ENCODE measurements at places on chromosomes 7 and 10.

GRCh38 chr7:66639773-66640172 is 11.1 kb downstream of the KCTD7 start:
- H3K36me3 ChIP-seq = peaks cover 71% of the 10 kb centered on the region
- H3K27me3 ChIP-seq = no peaks in the 10 kb centered on the region
- no peak overlapping the region for H3K4me3 ChIP-seq
- no peak for DNase-seq

DNA sequence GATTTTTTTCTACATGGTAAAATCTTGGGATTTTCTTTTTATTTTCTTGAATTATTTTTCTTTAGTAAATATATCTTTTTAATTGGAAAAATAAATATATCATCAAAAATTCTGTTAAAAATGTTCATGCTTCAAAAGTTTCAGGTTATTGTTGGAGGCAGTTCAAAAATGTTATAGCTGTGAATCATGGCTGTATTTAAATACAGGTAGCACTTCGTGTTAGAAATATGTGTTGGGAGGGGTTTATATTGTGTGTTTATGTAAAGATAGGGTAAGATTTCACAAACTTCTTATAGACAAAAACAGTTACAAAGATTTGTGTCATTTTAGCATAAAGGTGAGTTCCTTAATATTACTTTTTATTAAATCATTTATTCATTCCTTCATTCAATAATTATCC is 60.4 kb downstream of the HDAC9 start:
- no peaks in the 10 kb centered on the region for H3K36me3 ChIP-seq
- no peaks in the 10 kb centered on the region for H3K4me1 ChIP-seq
- DNase-seq = no peak
- no peak overlapping the region for H3K4me3 ChIP-seq
- no peaks in the 10 kb centered on the region for H3K27me3 ChIP-seq
- H3K27ac ChIP-seq = no peak overlapping the region

GRCh38 chr7:132519936-132520335 is 56.3 kb downstream of the PLXNA4 start:
- no peaks in the 10 kb centered on the region for H3K27me3 ChIP-seq
- H3K27ac ChIP-seq = no peak overlapping the region
- H3K4me1 ChIP-seq = peaks cover 12% of the 10 kb centered on the region
- no peak for DNase-seq
- no peaks in the 10 kb centered on the region for H3K36me3 ChIP-seq
- no peak overlapping the region for H3K4me3 ChIP-seq

- H3K4me1 ChIP-seq = no peaks in the 10 kb centered on the region
- no peak for DNase-seq
Observed at GRCh38 chr7:128221929-128222403, 19.1 kb upstream of the LEP start.

DNA sequence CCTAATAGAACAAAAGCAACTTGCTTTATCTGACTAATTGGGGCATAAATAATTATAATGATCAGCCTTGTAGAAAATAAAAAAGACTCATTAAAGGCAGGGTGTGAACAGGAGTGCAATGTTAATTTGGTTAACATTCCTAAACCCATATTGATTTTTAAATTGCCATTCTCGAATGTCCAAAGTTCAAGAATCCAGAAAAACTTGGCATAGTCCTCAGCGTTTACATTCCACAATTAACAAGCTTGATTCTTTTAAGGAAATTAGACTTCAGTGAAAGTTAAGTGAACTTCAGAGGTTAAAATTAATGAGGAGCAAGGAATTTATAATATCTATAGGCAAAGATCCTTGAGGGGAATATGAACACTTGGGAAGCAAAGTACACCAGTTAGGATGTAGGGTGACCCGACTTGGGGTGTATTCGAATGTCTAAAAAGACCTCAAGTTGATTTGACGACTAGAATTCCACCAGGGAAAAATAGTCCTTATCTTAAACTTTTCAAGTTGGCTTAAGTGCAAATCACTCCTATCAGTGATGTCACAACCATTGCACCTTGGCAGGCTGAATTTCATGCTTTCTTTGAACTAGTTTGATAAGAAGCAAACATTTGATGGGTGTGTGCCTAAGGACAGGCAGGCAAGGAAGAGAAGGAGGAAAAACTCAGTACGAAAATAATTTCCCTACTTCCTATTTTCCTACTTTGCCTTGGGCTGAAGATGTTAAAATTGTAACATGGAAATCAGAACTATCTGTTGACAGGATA is 830.4 kb upstream of the COBL start:
- H3K27me3 ChIP-seq = no peaks in the 10 kb centered on the region
- H3K4me1 ChIP-seq = no peaks in the 10 kb centered on the region
- no peak overlapping the region for H3K4me3 ChIP-seq
- no peak for DNase-seq

DNA sequence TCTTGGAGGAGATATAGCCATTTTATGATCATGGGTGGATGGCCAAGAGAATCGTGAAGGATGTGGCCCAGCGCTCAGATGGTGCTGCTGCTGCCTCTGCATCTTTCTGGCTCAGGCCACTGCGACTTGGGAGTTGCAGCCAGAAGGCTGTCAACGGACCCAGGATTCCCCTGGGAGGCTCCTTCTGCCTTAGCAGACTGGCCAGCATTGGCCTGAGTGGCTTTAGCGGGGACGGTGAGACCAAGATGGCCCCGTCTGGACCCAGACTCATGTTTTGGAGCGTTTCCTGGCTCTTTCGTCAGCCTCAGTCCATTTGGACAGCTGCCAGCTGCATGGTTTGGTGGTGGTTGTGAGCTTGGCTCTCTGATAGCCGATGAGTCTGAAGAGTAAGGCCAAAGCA is 97.2 kb downstream of the GALNT17 start:
- no peaks in the 10 kb centered on the region for H3K27me3 ChIP-seq
- DNase-seq = peak; percentile 18
- H3K27ac ChIP-seq = no peak overlapping the region
- H3K4me3 ChIP-seq = no peak overlapping the region
- H3K4me1 ChIP-seq = no peaks in the 10 kb centered on the region

DNA sequence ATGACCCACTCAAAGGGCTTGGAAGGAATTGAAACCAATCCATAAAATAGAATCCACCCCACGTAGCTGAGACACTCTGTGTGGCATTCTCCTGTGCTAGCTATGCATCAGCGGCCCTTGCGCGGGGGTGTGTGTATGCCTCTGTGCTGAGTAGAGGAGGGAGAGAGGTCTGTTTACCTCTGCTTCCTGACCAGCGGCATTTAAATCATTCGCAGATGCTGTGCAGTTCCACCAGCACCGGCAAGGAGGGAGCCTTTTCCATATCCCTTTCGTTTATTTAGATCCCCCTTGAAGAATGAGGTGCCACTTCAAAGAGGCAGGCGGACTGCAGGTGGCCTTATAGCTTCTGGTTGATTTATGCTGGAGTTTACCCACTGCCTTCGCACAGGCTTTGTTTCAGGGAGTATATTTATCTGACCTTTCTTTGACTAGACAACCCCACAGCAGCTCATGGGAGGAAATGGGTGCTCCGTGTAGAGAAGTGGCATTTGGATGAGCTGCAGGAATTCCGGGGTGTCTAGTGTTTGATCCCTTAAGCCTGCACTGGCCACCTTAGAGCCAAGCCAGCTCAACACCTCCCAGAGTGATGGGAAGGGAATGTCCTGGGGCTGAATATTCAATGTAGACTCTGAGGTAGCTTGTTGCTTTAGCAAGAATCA is 11.4 kb downstream of the C10orf53 start:
- peaks cover 52% of the 10 kb centered on the region for H3K27me3 ChIP-seq
- H3K4me1 ChIP-seq = no peaks in the 10 kb centered on the region
- H3K27ac ChIP-seq = no peak overlapping the region
- no peaks in the 10 kb centered on the region for H3K36me3 ChIP-seq
- no peak overlapping the region for H3K4me3 ChIP-seq

DNA sequence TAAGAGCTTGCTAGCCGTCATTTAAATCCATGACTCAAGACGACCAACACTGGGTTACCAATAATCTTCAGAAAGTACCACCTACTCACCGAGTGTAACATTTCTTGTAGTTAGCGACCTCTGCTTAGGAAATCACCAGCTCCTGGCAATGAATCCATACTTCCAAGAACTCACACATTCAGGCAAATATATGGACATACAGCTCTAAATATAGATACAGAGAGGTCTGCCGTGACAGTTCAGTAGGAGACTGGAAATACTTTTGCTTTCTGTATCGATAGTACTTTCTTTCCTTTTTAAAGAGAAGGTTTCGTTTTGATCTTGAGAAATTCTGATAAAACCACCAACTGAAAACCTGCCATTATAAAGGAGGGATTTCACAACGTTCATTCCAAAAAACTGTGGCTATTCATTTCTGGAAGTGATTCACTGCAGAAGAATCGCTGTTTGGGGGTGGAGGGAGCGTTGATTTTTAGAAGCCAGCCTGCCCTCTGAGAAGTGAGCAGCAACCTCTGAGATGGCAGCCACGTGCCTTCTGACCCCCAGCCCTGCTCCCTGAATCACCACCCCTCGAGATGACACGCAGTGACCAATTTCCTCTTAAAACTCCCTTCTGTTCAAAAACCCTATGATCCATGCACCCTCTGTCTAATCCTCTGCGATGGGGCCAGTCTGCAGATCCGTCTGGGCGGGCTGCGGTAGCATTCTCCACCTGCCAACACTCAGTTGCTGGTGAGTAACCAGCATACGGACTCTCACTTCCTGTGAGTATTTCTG is 179.0 kb upstream of the KLF14 start:
- H3K4me3 ChIP-seq = no peak overlapping the region
- H3K27me3 ChIP-seq = no peaks in the 10 kb centered on the region
- peak overlapping the region; percentile 25 for H3K27ac ChIP-seq
- DNase-seq = no peak
- H3K36me3 ChIP-seq = no peaks in the 10 kb centered on the region

Data from endodermal cell (in vitro differentiated cells).